ENCODE measurements at places on chromosomes 6 and 20.
A peak's percentile ranks its signal among the peaks of the same experiment; 100 is the strongest.

- DNase-seq: peak; percentile 83
Observed at GRCh38 chr6:42451333-42452170, at the start of gene TRERF1. Gene TRERF1 (minus strand): TSS chr6:42451926. CDS start chr6:42269590, 182,336 bp downstream.

DNA sequence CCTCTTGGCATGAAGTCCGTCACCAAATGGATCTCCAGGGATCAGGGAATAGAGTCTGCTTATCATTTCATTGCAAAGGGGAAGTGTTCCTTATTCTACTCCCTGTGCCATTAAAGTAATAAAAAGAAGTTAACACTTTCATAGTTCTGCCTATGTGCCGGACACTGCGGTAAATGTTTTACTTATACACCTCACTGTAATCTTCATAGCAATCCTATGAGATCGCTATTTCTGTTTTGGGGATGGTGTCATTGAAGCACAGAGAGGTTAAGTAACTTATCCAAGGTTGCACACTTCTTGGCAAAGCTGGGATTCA lies 177.7 kb downstream of the TSHZ2 start:
- no peak for DNase-seq

DNA sequence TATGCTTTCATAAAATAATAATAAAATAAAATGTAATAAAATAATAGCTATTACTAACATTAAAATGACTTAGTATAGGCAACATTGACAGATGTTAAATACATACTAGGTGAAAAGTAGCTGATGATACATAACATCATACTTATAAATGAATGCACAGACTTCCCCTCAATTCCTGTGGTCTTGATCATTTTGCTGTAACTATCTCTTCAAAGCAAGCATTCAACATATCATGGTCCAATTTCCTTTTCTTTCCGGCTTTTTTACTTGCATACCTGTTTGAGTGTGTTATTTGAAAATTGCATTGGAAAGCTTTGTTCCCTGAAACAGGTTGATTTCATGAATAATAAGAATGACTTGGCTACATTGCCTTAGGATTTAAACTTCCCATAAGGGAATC lies 309.3 kb downstream of the HDGFL1 start:
- DNase-seq: no peak

DNA sequence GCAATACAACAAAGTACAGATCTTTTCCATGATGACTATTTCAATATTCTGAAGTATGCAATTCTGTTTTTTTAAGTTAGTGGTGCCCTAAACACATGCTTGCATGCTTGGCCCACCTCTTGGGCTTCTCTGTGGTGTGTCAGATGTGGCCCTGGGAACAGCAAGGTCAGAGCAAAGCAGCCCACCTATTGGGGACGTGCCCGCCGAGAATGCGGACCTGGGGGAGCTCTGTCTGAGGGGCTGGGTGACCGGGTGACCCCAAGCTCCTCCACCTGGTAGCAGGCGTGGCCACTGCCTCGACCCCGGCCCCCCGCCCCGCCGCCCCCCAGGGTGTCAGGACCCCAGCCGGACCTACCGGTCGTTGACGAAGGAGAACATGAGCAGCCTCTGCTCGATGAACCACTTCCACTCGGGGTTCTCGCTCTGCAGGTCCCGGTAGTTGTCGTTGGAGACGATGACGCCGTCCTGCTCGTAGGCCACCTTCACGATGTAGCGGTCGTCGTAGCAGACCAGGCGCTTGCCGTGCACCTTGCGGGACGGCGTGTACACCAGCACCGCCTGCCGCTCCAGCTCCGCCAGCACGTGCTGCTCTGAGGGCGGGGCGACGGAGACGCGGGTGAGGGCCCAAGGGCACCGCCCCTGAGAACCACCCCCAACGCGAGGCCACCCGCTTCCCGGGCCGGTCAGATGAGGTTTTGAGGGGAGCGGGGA lies 28.3 kb downstream of the ZC3H12D start:
- DNase-seq: no peak

- peak; percentile 13 for DNase-seq
Observed at GRCh38 chr20:39961637-39962244, 727.3 kb downstream of the MAFB start.

GRCh38 chr6:138082232-138082631 lies 25.0 kb downstream of the PERP start:
- no peak for DNase-seq

DNA sequence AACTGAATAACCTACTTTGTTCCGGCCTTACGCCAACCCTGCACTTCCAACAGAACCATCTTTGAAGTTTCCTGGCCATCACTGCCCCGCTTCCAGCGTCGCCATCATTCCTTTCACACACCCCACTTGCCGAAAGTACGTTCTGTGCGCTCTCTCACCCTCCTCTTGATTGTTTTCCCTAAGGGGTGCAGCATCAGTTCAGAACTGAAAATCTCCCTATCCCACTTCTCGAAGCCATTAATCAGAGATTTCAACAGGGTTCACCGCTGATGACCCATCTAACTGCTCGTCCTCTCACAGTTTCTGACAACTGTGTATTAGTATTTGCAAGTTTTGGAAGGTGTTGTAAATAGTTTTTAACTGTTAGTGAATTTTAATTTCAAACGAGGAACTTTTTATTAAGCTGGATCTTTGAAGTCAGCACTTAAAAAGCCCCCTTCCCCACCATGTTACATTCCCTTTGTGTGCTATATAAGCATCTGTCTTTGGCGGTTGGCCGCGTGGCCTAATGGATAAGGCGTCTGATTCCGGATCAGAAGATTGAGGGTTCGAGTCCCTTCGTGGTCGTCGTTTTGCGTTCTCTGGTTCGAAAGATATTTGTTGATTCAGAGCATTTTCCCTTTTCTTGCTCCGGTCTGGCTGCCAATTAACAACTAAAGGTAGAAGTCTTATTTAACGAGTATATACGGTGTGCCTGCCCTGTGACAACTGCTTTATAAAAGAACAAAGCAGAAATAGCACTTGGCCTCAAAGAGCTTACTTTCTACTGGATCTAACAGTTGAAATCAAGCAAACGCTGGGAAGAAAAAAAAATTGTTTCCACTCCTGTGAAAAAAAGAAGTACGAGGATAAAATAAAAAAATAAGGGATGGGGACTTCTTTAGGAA lies 42.6 kb downstream of the TRIM27 start:
- DNase-seq: peak; percentile 78

GRCh38 chr6:141607956-141608355 lies 524.8 kb upstream of the GJE1 start:
- no peak for DNase-seq

GRCh38 chr6:157847846-157848245 lies 24.8 kb downstream of the SNX9 start:
- DNase-seq: no peak

- no peak for DNase-seq
Observed at GRCh38 chr6:151656392-151656791, 151.1 kb upstream of the ESR1 start.

DNA sequence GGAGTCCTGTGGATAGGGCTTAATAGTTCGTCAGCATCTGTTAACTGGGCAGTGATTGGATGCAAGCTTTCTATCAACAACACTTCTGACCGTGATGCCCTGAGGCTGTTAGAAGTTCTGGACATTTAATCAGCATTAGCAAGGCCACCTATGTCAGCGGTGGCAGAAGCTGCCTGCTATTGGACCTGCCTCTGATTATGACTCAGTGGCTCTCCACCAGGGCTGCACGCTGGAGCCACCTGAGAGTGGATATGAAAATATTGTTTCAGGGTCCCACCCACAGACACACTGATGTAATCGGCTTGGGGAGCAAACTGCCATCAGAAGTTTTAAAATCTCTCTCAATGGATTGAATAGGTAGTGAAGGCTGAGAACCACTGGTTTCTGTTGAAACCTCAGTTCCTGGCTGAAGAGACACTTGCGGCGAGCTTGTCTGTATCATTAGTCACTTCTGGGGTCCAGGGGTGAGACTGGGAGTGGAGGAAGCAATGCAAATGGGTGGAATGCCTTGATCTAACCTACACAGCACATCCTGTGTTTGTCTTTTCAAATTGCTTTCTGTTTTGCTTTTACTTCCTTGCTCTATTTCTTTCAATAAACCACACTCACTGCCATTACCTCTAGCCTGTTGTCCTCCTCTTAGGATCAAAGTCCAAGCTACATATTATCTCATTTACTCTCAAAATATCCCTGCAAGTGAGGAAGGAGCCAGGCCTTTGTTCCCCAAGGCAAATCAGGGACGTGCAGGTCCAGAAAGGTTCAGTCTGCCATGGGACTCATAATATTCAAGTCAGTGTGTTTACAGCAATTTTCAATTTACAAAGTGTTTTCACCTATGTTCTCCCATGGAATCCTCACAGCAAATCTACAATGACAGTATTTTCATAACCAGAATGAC lies 4.2 kb downstream of the CLIC5 start:
- no peak for DNase-seq

- no peak for DNase-seq
Observed at GRCh38 chr6:26059941-26060340, 27.3 kb upstream of the HFE start.

- DNase-seq: no peak
Observed at GRCh38 chr20:24617080-24617432, 147.6 kb downstream of the SYNDIG1 start.

DNA sequence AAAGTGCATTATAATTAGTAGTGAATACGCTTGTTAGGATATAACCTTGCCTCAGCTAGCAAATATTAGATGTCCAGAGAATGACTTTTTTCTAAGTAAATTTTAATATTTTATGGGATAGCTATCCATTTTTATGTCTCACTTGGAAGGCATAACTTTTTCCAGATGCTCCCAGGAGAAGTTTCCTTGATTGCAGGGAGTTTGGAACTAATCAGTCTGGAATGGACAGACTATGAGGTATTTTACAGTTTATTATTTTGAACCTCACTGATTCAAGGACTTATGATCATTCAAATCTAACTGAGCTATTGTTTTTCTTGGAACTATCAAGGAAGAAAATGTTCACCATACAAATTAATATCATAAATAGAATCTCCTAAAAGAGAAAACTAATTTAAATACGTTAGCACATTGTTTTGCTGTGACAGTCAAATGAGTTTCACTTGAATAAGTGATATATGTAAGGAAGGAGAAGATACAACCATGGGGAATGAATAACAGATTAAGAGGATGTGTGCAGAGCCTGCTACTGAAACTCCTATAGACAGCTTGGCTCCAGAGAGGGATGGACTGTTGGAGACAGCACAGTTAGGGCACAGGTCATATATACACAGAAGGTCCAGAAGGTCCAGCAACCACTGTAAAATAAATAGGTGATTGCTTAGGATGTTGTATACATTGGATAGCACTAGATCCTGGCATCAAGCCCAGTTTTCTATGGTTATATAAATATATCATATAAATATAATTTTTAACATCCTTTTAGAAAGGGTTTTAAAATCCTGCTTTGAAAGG lies 20.6 kb upstream of the LCA5 start:
- no peak for DNase-seq

- DNase-seq: no peak
Observed at GRCh38 chr20:18258126-18258860, 30.0 kb upstream of the ZNF133 start.

- no peak for DNase-seq
Observed at GRCh38 chr6:146200176-146200575, 171.3 kb downstream of the GRM1 start.

GRCh38 chr20:12825226-12825595 lies 183.6 kb upstream of the SPTLC3 start:
- DNase-seq: no peak

- no peak for DNase-seq
Observed at GRCh38 chr6:71766796-71767195, 119.6 kb upstream of the RIMS1 start.

DNA sequence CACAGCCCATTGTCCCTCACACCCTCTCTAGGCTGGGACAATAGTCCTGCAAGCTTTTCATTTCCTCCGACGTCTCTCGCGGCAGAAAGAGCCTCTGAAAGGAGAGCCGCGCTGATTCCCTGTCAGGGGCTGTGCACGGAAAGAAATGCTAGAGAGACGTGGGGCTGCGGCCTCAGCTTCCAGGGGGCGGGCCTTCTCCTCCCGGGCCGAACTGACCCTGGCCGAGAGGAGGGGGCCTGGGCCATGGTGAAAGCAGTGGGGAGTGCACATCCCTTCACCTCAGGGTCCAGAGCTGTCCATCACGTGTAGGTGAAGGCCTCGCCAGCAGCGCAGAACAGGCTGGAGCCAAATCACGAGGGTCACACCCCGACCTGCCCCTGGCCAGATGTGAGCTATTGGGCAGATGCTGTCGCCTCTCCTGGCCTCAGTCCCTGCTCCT lies 220.4 kb downstream of the TAF4 start:
- no peak for DNase-seq

DNA sequence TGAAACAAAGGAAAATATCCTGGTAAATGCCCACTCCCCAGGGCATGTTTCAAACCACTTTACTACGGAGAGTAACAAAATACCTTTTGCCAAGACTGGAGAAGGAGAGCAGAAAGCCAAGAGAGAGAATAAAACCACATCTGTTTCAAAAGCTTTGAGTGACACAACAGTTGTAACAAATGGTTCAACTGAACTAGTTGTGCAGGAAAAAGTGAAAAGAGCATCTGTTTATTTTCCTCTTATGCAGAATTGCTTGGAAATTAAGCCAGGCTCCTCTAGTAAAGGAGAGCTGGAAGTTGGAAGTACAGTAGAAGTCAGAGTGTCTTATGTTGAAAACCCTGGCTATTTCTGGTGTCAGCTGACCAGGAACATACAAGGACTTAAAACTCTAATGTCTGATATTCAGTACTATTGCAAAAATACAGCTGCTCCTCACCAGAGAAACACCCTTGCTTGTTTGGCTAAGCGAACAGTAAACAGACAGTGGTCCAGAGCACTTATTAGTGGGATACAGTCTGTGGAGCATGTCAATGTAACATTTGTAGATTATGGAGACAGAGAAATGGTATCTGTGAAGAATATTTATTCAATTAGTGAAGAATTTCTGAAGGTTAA lies 2.6 kb downstream of the TDRD6 start:
- no peak for DNase-seq

GRCh38 chr6:51490101-51490500 lies 597.3 kb downstream of the PKHD1 start:
- no peak for DNase-seq

All from right kidney (tissue), 9 donors.